ENCODE measurements at places on chromosomes 11 and 22. TPM values are rescaled to one million over a fixed set of nuclear protein-coding genes. Genes with fewer than 3 reads are reported as not detected.

Gene TNRC6B
- 15.4 TPM for total RNA-seq

Gene COX8A
- total RNA-seq = 593 TPM

Gene DRD4
- not detected for total RNA-seq

Gene OR52E8
- not detected for total RNA-seq

Gene SLC5A1
- total RNA-seq = not detected

Gene IL10RA
- total RNA-seq = not detected

Gene PDE2A
- total RNA-seq = 0.24 TPM

Gene LUZP2
- 1.5 TPM for total RNA-seq

Gene OR51I1
- not detected for total RNA-seq

Gene PLEKHB1
- 0.26 TPM for total RNA-seq

Data from epithelial cell of alveolus of lung (primary cell).